ENCODE measurements at places on chromosomes 5 and 9. TPM values are rescaled to one million over a fixed set of nuclear protein-coding genes. Genes with fewer than 3 reads are reported as not detected.

Gene GPR150
- not detected for total RNA-seq

Gene CDH18
- total RNA-seq = 0.66 TPM

- DNase-seq = no peak
These were observed 139.3 kb downstream of the SLC24A2 start for GRCh38 chr9:19649336-19650041.

- DNase-seq = no peak
These were observed 11.1 kb downstream of the SH2D3C start for GRCh38 chr9:127767410-127767809.
